ENCODE measurements at places on chromosomes 4 and X.

DNA sequence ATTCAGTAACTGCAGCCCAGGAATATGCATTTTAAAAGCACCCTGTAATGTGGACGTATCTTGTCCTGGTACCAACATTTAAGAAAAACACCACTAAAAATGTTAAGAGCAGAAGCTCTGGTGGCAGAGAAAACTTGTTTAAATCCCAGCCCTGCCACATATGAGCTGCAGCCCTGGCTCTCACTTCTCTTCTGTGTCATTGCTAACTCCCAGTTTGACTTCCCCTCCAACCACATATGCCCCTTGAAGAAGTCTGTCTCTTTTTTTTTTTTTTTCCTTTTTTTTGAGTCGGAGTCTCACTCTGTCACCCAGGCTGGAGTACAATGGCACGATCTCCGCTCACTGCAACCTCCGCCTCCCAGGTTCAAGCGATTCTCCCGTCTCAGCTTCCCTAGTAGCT is 14.8 kb downstream of the LHFPL1 start:
- DNase-seq = no peak

DNA sequence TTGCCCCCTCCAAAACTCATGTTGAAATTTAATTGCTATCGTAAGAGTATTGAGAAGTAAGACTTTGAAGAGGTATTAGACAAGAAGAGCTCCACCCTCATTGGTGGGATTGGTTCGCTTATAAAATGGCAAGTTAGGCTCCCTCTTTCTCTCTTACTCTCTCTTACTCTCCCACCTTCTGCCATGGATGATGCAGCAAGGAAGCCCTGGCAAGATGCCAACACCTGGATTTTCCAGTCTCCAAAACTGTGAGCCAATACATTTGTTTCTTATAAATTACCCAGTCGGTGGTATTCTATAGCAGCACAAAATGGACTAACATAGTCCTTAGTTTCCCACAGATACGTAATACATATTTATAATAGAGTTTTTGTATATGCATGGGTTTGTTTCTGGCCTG is 119.4 kb downstream of the DDIT4L start:
- no peak for DNase-seq

- DNase-seq = peak; percentile 48
These were observed at the start of gene SEPTIN6 for GRCh38 chrX:119693040-119693995. Gene SEPTIN6 (minus strand): TSS chrX:119693168. CDS start chrX:119693105, 63 bp downstream.

GRCh38 chr4:38935391-38936073 is 67.9 kb downstream of the FAM114A1 start:
- DNase-seq = no peak

DNA sequence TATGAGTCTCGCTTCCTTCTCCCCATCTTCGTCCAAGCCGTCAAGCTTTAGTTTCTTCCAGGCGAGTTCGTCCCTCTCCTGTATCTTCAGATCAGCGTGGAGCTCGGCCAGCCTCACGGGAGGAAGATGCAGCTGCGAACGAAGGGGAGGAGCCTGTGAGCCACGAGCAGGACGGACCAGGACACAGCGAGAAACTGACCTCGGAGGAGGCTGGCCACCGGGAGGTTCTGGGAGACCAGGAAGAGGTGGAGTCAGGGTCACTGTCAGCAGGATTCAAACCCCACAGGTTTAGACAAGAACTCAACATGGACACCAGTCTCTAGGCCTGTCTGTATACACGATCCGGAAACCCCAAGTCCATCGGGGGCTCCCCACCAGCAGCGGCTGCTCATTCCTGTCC is 7.3 kb downstream of the LRPAP1 start:
- no peak for DNase-seq

DNA sequence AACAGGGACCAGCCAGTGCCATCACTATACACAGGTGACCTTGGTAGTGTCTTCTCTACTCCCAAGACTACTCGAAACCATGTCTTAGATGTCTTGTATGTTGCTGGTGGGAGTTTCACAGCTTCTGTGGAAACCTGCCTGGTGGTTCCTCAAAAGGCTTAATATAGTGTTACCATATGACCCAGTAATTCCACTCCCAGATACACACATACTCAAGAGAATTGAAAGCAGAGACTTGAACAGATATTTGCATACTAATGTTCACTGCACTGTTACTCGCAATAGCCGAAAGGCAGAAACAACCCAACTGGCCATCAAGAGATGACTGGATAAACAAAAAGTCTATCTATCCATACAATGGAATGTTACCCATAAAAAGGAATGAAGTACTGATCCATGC is 3.1 kb downstream of the TFDP3 start:
- DNase-seq = no peak

DNA sequence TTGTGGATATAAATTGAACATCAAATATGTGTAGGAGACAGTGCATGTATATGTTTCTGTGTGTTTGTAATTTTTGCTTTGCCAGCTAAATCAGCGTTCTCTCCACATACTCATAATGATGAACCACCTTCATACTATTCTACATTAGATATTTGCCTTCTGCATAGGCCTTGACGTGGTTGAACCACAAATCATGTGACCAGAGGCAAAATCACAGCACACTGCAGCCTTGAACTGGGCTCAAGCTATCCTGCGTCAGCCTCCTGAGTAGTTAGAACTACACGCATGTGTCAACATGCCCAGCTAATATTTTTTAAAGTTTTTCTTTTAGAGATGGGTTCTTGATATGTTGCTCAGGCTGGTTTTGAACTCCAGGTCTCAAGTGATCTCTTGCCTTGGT is 9.5 kb downstream of the UBQLN2 start:
- no peak for DNase-seq

DNA sequence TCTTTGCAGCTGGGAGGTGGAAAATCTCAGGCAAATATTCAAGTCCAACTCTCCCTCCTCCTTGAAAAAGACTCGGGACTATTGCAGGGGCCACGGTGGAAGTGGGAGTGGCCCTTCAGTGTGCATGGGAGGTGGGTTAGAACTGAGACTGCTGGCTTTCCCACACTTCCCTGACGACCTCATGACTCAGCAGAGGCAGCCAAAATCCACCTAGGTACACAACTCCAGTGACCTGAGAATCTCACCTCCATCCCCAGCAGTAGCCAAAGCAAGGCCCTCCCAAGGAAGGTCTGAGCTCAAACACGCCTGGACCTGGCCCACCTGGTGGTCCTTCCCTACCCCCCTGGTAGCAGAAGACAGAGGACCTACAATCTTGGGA is 6.2 kb upstream of the UGT2B17 start:
- no peak for DNase-seq

GRCh38 chr4:10144479-10144878 is 27.9 kb upstream of the WDR1 start:
- no peak for DNase-seq

DNA sequence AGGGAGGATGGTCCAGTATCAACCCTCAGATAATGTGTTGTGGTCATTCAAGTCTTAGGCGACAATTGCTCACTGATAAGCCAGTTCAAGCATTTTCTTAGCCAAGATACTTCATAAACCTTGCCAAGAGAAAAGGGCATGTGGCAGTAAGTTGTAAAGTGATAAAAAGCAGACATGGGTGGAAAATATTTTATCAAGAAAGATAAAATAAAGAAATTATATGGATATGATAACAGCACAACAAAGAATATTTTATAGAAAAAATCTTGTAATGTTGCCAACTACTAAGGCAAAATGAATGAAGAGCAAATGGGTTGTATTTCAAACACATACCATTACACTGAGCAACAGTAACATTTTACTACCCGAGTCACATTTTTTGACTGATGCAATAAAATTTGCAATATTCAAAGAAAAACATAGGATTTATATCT is 217.4 kb upstream of the PITX2 start:
- no peak for DNase-seq

DNA sequence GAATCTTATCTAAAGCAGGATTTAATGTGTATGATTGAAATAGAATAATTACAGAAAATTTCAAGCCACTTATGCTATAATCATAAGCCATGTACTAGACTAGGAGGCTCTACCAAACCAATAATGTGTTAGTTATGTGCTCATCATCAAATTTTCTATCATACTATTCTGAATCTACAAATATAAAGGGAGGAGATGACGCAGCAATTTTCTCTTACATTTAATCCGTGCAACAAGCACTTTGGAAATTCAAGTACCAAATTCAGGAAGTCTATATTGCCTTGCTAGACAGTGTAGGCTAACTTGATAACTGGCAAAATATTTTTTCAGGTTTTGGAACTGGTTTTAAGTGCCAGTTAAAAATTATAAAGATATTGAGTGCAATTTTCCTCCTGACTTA is 283.5 kb downstream of the C4orf33 start:
- DNase-seq = no peak

DNA sequence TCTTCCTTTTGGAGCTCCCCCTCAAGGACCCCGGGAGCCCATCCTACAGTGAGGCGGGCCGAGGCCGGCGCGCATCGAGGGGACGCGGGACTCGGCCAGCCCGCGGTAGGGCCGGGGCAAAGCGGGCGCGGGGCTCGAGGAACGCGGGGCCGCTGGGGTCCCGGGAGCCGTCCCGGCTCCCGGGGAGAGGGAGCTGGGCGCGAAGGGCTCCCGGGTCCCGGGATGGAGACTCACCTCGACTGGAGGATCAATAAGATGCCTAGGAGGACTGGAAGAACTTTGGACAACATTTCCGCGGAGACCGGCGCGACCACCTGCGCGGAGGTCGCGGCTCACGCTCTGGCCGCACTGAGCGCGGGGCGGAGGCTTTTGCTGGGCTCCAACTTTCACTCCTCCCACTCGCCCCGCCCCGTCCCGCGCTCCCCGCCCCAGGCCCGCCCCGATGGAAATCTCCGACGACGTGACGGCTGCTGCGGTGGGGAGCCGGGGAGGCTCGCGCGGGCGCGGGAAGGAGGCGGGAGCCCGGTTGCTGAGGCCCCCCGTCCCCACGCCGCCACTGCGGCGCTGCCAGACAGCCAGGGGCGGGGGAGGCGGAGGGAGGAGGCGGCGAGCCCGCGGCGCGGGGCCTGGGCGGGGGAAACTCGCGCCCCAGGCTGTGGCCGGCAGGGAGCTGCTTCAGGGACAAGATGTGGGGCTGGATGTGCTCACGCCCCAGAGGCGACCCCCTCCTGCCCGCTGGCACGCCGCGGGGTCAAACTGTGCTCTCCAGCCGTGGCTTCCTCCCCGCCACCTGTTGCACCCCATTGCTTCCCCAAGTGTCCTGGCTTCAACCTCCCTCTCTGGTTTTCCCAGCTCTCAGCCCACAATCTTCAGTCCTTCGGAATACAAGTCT is at the start of gene GABRE:
TSS of gene GABRE (minus strand) at position 341 of the 892 bp plus-strand sequence. CDS start at position 290, 51 bp downstream.
- no peak for DNase-seq

- DNase-seq = no peak
These were observed 4.3 kb upstream of the SHROOM2 start for GRCh38 chrX:9781941-9782340.

DNA sequence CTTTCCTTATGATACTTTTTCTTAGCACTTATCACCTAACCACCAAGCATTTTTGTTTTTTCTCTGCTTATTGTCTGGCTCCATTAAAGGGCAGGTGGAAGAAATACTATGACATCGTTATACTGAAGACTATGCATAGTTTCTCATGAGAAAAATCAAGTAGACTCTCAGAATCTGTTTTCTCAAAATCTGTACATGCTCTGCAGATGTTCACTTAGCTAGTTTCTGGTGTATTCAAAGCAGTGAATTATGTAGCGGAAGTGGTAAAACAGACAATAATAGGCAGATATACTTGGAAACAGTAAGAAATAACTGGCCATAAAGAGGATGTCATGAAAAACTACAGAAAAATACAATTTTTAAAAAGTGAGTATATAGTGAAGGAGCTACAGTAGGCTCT is 146.0 kb downstream of the STIM2 start:
- no peak for DNase-seq

- DNase-seq = no peak
These were observed 391 bp upstream of the PHKA1 start for GRCh38 chrX:72714478-72714916.

DNA sequence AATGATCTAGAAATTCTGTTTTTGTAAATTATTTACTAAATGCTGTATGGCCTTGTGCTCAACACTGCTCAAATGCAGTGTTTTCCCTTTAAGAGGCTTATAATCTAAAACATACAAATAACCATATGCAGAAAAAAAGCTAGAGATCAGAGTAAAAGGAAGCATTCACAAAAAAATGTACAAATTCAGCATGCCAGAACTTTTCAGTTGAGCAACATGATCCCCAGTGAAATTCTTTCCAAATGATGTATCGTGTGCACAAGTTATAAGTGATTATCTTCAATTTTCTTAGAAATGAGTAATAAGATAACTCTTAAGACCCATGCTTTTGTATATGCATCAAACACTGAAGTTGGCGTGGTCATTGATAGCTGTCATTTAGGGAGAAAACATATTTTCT is 5.0 kb downstream of the GPC3 start:
- DNase-seq = no peak

DNA sequence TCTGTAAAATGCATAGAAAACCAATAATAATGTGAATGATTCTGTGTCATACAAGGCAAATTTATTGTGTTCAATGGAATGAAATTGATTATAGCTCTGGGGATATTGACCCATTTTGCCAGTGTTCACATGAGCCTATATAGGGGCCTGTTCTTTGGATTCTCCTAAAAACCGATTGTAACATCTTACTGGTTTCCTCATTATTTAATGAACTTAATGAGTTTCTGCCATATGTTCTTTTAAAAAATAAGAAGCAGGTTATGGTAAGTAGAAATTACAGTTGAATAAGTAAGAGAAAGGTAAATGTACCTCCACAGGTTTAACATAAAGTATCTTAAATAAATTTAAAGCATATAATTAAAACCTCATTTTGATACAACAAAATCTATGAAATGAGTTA is 24.6 kb upstream of the ADGRL3 start:
- no peak for DNase-seq

DNA sequence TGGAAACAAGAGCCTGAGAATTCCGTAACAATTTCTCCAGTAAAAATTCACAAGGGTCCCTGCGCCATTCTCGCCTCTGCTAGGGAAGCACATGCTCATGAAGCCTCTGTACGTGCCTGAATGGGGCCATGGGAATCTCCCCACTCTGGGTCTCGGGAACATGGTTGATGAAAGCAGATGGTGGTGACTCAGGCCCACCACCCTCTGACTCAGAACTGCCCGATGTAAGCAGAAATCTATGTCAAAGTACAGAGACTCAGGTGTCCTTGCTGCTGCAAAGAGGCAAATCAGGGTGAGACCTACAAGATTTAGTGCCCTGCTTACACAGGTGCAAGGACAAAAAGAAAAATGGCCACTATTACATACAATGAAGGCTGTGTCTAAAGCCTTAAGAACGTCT is 65.0 kb downstream of the SCD5 start:
- no peak for DNase-seq

DNA sequence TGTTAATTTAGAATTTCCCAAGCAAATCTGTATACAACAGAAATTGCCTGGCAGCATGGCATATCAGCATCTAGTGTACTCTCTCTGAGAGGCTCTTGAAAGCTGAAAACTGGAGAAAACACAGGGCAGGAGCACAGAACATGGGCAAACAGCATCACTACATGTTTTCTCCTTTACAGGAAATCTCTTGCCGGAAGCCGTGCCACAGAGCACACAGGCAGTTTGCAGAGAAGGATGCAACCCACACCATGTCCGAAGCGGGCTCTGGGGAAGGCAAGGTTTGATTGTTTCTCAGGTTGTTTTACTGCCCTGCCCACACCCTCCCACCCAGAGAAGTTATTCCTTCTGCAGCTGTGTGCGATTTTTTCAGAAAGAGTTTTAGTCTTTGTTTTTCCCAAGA is 41.1 kb upstream of the FAM9C start:
- DNase-seq = no peak

Measured in stimulated activated CD4-positive, alpha-beta T cell treated with anti-CD3 and anti-CD28 coated beads, TNF-alpha, amount 100 ng/mL, for 4 hours (primary cell).